ENCODE measurements at places on chromosomes 13 and 19.

DNA sequence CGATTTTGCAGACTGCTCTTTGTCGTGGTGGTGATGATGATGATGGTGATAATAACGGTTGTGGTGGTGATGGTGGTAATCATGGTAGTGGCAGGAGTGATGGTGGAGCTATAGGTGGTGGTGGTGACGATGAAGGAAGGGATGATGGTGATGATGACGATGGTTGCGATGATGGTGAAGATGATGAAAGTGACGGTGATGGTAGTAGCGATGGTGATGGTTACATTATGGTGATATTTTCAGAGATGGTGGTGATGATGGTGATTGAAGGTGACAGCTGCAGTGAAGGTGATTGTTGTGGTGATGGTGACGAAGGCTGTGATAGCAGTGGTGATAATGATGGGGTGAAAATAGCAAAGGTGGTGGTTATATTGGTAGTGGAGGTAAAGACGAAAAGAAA, 2.1 kb upstream of the ADGRE3 start:
- no peak for DNase-seq

DNA sequence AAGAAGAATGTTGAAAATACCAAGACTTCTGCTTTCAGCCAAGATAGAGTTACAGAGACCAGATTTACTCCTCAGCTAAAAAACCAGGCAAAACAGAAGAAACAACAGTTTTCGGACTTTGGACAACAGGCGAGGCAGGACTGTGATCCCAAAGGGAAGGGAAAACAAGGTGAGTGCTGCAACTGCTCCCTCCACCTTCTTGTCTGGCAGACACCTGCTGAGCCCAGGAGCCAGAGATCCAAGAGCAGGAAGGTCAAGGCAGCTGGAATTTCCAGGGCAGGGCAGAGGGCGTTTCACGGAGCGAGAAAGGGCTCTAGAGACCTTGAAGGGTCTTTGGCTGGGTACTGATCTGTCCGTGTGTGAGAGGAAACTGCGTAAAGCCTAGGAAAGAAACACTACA, 32.9 kb upstream of the SLC7A9 start:
- DNase-seq, result no peak

DNA sequence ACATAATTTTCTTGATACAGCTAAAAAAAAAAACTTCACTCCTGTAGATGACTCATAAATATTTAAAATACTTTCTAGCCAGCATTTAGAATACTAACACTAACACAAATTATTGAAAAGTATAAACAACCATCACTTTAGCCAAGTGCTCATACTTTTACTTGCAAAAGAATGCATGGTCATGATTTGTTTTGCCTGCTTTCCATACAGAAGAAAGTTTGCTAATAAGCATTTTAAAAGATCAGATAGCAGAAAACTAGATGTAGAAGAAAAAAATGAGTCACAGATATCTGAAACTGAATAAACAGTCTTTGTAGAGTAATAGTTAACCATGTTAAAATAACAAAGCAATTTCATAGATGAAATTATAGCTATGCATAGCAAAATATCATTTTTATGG, 2280.4 kb upstream of the PCDH20 start:
- no peak for DNase-seq

DNA sequence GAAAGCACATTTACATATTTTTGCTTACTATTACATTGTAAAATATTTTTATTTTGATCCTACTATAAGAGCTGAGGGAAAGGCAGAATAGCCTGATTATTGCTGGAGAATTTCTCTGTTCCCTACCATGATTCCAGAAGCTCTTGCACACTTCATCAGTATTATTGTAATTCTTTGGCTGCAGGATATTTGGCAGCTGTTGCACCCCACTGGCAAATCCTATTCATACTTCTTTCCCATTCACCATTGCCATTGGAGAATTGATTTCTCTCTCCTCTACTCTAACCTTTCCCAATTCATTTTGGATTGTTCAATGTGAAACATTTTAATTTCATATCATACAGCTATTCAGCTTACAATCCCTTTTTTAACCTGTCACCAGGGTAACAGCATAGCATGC, 238.0 kb downstream of the GGACT start:
- DNase-seq, result no peak

DNA sequence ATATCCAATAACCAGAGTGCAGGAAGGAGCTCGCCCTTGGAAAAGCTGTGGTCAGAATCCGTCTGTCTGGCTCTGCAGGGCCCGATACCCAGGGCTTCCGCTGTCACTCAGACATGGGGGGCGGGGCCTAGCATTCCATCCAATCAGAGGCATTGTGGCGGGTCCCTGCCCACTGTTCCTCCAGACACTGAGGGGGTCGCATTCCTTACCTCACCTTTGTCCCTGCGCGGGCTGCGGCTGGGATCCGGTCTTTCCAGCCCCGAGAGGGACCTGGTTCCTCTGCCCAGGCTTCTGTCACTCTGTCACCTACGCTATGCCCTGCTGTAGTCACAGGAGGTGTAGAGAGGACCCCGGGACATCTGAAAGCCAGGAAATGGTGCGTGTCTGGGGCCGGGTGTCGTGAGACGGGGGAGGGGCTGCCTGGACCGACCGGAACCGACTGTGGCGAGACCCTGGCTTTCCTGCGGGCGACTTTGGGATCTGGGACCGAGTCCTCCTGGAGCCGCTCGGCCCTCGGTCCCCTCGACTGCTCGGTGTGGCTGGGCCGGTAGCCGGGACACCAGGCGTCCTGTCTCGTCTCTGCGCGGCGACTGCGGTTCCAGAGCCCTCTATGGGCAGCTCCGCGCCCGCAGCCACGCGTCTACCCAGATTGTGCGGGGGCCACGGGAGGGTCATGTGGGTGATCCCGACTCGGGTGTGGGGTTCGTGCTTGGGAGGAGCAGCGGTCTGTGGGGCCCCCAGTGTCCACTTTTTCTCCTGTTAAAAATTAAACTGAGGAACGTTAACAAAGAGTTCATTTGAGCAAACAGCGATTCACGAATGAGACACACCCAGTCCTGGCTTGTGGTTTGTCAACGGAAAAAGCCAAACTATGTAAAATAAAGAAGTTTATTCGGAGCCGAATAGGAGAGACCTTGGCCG, at the start of gene ZNF69:
ZNF69 (plus strand) TSS at position 172 of the 921 bp plus-strand sequence; CDS start at position 314, 142 bp downstream.
- peak; percentile 91 for DNase-seq

GRCh38 chr13:37648609-37649008, 50.0 kb upstream of the POSTN start:
- DNase-seq, result no peak

- DNase-seq, result peak; percentile 82
Measured at GRCh38 chr19:18058208-18059009, 28.3 kb downstream of the IL12RB1 start.

DNA sequence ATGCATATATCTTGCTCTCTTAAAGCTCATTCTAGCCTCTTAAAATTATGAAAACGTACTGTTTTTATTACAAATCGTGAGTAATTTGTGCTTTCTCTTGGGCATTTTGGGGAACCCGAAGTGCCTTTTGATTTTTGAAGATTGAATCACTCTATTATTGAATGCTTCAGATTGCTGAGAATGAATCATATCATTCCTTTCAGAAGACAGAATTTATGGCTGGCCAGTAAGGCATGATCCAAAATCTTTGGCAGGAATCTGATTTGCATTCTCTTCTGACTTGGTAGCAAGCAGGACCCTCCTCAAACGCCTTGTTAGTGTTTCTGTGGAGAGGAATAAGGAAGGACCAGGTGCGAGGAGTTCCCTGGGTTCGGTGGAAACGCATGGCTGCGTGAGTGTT, 49.5 kb downstream of the STARD13 start:
- DNase-seq, result no peak

- DNase-seq, result peak; percentile 66
Measured at GRCh38 chr13:71621174-71622124, 245.6 kb downstream of the DACH1 start.

DNA sequence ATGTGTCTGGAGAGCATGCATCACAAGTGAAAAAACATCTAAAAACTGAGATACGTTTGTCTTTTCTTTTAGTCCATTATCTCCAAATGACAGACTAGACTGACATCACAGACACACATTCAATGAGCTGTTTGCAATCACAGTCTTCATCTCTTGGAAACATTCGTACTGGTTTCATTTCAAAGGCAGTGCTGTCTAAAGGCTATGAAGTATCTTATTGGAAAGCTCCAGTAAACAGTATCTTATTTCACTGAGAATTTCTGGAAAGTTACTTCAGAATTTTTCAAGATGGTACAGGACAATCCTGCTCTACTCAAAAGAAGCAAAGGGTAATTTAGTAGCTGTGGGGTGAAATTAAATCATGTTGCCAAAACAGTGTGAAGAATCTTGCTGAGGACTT, 53.5 kb upstream of the TNFRSF19 start:
- no peak for DNase-seq

- peak; percentile 75 for DNase-seq
Measured at GRCh38 chr13:102870677-102871415, 25.0 kb downstream of the ERCC5 start.

GRCh38 chr13:53013113-53013512, 15.5 kb upstream of the OLFM4 start:
- no peak for DNase-seq

DNA sequence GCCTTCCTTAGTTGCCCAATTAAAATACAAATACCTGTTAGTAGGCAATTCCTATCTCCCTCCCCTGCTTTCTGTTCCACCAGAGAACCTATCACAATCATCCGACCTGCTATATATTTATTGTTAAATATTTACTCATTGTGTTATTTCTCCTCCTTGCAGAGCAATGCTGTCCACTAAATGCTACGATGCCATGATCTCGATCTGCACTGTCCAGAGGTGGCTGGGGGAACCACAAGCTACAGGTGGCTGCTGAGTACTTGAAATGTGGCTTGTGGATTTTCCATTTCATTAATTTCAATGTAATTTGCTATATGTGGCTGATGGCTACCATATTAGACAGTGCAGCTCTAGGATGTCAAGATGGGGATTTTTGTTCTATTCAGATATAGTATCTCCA, 5.1 kb downstream of the KLK6 start:
- no peak for DNase-seq

- DNase-seq, result no peak
Measured at GRCh38 chr13:106986033-106986484, 418.1 kb upstream of the ARGLU1 start.

GRCh38 chr19:50562329-50562728, 5.9 kb downstream of the LRRC4B start:
- DNase-seq, result no peak

GRCh38 chr19:608155-609003, 18.7 kb downstream of the HCN2 start:
- DNase-seq, result no peak

DNA sequence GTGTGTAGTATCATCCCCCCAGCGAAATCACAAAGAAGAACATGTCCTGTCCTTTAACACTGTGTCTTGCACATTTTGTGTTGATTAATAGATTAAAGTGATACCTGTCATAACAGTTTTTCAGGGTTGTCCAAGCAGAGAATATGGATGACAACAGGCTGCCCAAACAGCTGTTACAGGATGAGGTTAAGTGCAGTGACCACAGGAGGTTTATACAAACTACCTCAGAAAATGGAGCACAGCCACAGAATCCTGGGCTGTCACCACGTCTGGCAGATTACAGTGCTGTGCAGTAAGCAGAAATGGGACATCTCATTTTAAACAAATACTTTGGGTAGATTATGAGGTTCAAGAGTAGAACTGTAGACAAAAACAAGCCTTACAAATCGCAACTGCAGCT, 575.6 kb downstream of the DCT start:
- DNase-seq, result no peak

- DNase-seq, result no peak
Measured at GRCh38 chr13:46341112-46341711, 45.8 kb downstream of the RUBCNL start.

DNA sequence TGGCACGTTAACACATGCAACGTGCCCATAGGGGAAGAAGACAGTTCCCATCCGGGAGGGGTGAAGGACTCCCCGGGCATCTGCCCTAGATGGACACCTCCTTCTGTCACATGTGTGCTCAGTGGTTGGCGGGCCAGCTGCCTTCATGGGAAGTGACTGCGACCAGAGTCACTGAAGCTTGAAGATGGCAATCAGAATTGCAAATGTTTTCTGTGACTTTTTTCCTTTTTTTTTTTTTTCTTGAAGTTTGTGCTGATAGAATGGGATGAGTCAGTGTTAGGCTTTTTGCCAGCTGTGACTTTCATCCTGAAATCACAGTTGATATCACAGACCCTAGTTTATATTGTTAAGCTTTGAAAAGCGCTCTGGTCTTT, 109.2 kb upstream of the MCF2L start:
- DNase-seq, result peak; percentile 82

- DNase-seq, result no peak
Measured at GRCh38 chr13:34583181-34583580, 358.9 kb upstream of the NBEA start.

DNA sequence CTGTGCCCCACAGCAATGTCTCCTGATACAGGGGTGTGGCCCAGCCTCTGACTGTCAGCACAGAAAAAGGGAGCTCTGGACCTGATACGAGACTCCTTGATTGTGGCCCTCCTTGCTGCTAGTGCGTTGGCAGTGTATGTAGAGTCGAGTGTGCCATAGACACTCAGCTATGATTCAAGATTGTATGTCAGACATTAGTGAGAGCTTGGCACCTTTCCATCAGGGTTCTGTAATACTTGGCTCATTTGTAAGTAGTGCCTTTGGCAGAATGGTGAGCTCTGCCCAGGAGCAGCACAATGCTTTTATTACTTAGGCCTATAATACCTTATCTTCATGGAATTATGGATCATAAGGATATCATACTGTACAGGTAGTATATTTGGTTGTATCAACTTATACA, 83.4 kb downstream of the ATP8A2 start:
- no peak for DNase-seq

GRCh38 chr19:17105556-17105955, 30.0 kb downstream of the MYO9B start:
- no peak for DNase-seq

GRCh38 chr13:51966186-51966585, 45.1 kb downstream of the ATP7B start:
- DNase-seq, result no peak

DNA sequence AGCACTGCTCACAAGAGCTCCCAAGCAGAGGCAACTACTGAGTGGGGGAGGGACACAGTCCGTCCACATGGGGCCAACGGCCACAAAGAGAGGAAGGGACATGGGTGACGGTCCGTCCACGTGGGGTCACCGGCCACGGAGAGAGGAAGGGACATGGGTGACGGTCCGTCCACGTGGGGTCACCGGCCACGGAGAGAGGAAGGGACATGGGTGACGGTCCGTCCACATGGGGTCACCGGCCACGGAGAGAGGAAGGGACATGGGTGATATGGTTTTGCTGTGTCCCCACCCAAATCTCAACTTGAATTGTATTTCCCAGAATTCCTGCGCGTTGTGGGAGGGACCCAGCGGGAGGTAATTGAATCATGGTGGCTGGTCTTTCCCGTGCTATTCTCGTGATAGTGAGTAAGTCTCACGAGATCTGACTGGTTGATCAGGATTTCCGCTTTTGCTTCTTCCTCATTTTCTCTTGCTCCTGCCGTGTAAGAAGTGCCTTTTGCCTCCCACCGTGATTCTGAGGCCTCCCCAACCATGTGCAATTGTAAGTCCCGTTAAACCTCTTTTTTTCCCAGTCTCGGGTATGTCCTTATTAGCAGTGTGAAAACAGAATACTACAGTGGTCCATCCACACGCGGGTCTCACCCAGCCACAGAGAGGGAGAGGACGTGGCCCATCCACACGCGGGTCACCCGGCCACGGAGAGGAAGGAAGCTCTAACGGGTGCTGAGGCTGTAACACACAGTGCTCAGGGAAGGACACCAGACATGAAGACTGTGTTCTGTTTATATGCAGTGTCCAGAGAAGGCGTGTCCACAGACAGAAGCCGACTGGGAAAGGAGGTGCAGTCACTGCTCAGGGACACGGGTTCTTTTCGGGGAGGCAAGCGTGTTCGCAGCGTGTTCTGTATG, 48.5 kb downstream of the GAS6 start:
- no peak for DNase-seq

Measured in BE2C (cell line).